ENCODE measurements at places on chromosomes 1 and 21.

DNA sequence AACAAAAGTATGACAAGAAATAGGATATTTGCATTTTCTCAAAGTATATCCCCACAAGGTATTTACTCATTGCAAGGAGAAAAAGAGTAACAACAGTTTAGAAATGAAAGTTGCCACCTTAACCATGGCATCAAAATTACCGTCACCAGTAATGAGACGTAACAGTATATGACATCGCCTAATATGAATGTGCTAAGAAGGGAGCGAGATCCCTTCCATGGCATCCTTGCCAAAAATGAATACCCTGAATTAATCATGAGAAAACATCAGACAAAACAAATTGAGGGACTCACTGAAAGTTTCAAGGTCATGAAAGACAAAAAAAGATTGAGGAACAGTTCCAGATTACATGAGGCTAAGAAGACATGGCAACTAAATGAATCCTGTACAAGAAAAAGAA is 78.9 kb upstream of the MROH9 start:
- DNase-seq, result no peak

DNA sequence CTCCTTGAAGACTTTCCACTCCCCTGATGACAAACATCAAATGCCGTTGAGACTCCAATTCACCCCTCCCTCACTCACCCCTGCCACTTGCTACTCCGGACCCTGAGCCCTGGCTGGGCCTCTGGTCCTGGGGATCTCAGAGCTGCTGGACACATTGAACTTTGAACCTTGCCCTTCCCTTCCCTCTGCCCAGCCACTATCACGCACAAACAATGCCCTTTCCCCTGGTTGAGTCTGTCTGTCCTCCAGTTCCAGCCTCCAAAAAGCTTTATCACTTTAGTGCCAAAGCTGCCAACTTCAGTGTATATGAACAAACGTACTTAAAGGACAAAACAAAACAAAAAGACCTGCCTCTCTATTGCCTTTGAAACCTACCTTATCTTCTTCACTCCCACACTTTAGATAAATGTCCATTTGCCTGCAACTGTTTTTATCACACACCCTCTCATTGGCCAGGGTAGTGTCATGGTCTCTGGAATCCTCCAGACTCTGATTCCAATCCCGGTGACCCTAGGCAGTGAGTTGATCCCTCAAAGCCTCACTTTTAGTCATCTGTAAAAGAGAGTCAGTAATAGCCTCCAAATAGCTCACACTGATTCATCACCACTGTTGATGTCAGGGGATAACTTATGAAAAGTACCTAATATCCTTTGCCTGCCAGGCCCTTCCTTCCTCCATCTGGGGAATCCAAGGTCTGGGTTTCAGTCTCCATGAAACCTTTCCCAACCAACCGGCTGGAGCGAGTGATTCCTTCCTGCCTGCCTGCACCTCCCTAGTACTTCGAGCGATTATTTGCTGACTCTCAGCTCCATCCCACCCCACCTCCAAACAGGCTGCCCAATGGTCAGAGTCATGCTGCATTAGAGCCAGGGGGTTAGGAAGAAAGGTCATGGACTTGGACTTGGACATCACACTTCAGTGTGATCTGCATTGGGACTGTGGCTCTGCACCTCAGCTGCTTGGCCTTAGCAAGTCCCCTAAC is 15.9 kb upstream of the SPOCD1 start:
- DNase-seq, result no peak

DNA sequence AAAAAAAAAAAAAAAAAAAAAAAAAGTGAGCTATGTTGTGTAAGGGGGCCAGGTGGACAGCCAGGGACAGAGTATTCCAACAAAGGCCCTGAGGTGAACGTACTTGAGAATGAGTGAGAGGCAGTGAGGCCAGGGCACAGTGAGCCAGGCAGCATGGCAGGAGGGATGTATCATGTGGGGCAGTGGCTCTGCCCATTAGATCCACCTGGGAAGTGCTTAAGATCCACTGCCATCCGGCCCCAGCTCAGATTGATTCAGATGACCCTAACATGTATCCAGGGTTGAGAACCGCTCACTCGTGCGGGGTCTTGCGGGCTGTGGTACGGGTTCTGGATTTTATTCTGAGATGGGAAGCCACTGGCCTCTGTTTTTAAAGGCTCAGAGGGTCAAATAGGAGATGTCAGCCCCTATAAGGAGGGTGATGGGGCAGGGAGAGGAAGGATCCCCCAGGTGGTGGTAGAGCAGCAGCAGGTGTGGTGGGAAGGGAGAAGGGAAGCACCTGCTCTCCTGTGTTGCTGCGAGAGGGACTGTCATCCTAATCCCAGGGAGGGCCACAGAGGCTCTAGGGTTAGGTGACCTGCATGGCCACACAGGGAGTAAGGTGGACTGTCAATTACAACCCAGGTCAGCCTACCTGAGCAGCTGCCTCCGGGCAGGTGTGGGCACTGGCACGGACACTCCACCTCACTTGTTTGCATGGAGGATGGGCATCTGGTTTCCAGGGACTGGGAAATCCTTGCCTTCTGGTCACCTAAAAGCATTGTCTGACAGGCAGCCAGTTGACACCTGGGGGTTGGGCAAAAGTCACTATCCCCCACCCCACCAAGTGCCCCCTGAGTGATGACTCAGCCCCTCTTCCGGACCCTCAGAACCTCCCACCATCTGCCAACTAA is 31.6 kb downstream of the CDK18 start:
- peak; percentile 16 for DNase-seq

- DNase-seq, result no peak
Observed at GRCh38 chr1:7615138-7615537, 156.0 kb upstream of the VAMP3 start.

DNA sequence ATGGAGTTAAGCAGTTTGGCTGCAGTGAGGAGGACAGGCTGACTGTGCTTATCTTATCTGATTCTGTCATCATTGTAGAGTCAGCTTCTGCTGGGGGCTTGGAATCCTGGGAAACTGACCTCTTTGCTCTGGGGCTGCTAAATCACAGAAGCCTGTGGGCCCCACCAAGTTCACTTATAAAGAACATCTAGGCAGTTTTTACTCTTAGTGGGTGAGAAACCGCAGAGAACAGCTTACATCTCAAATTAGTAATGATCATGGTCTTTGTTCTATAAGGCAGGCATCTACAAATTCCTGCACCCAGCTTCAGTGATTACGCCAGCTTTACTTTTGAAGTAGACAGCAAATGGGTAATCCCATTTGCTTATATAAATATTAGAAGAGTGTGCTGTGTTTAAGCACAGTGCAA is 75.7 kb downstream of the ZC3H11B start:
- no peak for DNase-seq
